Stromal cell of bone marrow (primary cell): ENCODE measurements at places on chromosomes 2 and 18.

DNA sequence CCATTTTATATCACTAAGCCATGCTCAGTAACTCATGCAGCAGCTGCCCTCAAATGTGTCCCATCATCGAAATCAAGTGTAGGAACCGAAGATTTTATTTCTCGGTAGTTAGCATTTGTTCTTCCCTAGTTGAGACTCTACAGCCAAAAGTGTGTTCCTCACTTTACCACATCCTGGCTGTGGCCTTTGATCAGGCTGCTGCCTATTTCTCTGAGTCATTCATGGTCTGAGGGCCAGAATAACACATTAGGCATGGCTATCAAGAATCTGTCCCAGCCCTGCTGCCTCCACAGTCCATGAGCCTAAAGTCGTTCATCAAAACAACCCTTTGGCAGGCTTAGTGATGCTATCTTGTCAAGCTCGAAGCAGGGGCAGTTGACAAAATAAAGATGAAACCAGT is 300.1 kb downstream of the TDRD15 start:
- DNase-seq: no peak

DNA sequence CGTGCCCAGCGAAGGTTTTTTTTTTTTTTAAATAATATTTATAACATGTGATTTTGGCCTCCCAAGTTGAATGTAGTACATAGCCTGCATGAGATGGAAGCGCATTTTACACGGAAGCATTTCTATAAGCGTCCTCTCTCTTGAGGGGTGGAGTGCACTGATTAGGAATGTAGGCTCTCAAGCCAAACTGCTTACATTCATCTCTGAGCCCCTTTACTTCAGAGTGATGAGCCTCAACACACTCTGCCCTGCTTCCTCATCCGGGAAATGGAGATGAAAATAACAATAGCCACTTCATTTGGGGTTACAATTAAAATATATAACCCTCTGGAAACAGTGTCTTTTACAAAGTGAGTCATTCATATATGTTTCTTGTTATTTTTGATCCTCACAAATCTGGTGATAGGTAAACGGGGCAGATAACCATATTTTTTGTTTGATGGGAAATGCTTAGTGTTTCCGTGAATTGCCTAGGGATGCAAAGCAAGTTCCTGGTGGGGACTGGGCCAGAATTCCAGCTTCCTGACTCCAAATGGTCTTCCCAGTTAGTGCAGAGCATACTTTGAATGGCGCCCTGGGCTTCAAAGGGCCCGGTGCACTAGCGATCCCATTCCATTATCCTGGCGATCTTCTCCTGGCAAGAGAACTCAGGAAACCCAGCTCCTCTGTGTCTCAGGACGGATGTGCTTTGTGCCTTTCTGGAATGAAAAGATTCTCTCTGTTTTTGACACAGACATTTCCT is 124.3 kb downstream of the PIEZO2 start:
- DNase-seq: no peak

- no peak for DNase-seq
These were observed 60.9 kb downstream of the RIF1 start for GRCh38 chr2:151470556-151470955.

DNA sequence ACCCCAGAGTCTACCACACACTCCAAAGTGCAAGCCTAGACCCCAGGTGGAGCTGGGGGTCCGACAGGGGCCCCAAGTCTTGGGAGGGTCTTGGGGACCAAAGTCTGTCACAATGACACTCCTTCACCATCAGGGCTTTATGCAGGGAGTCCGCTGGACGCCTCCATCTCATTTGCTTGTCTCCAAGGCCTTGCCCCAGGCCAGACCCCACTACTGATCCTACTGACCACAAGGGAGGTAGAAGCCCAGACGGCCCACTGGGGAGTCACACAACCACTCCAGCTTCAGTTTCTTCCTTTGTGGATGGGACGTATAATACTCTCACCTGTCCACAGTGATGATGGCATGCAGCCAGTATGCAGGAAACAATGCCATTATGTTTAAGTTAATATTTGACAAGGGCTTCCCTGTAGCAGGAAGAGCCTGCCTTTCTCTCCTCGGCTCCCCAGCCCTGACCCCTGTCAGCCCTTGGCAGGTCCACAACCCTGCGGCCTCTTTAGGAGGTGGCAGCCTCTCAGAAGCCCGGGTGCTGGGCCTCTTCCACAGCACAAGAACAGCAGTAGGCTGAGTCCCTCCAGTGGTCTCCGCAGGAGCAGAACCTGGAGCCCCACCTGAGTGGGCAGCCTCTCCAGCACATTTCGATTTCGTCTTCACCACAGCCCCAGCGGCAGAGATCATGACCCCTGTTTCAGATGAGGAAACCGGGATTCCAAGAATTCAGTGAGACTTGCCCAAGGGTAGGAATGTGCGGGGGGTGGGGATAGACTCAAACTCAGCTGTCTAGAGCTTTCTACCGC is 6.5 kb downstream of the BIN1 start:
- no peak for DNase-seq

GRCh38 chr2:36481709-36482108 is 116.3 kb downstream of the FEZ2 start:
- no peak for DNase-seq

- no peak for DNase-seq
These were observed 11.7 kb upstream of the ABCB11 start for GRCh38 chr2:169042856-169043255.

DNA sequence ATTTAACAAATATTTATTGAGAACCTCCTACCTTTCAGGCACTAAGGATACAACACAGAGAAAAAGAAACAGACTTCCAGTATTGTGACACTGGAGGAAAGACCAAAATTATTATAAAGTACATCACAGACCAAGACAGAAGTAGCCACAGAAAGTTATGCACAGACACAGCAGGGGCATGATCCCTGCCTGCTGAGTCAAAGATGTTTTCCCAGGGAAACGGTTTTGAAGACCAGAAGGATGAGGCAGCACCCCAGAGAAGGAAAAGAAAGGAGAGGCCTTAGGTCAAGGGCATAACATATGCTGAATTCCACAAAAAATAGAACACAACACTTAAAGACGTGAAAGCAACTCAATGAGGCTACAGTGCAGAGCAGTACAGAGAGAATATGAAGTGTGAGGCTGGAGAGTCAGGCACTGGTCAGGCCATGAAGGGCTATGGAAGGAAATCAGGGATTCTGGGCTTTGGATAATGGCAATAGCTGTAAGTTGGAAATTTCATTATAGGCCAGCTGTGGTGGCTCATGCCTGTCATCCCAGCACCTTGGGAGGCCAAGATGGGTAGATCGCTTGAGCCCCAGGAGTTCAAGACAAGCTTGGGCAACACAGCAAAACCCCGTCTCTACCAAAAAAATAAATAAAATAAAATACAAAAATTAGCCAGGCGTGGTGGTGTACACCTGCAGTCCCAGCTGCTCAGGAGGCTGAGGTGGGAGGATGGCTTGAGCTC is 8.2 kb downstream of the ADAM17 start:
- DNase-seq: peak; percentile 36

GRCh38 chr2:186614373-186614772 is 24.5 kb downstream of the ITGAV start:
- DNase-seq: no peak

- no peak for DNase-seq
These were observed 389.9 kb downstream of the SOX11 start for GRCh38 chr2:6081955-6082624.

DNA sequence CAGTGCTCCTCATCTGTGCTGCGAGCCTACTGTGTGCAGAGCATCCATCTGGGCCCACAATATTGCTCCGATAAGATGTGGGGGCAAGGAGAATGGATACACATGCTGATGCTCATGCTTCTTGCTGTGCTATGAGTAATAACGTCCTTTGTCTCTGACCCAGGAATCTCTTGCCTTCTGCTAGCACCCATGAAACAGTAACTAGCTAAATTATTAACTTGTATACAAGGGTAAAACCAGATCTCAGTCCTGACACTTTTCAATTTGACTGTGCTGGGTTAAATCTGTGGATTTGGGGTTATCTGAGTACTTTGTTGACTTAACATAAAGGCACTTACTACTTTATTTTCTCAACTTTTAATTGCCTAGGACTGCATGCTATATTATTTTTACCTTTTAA is 357.6 kb downstream of the SLC4A3 start:
- no peak for DNase-seq

DNA sequence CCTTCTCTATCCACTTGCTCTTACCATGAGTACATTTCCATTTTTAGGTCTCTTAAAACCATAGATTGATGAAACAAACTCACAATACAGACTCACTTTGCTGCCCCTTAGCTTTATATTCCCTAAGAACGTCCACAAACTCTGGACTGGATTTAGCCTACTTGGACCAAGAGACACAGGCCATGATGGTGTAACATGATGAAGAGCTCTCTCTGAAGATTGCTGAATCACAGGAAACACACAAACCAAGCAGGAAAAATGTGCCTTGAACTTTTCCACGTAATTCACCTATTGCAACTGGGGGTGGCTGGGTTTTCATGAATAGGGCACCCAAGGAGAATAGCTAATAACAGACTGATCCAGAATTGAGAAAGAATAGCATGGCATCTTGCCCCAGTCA is 201.7 kb upstream of the RBBP8 start:
- no peak for DNase-seq

- DNase-seq: no peak
These were observed 1.0 kb downstream of the SPP2 start for GRCh38 chr2:234051374-234052070.

GRCh38 chr2:147365622-147366021 is 479.2 kb upstream of the ACVR2A start:
- no peak for DNase-seq

- no peak for DNase-seq
These were observed 292.6 kb downstream of the SETBP1 start for GRCh38 chr18:44973282-44973681.

DNA sequence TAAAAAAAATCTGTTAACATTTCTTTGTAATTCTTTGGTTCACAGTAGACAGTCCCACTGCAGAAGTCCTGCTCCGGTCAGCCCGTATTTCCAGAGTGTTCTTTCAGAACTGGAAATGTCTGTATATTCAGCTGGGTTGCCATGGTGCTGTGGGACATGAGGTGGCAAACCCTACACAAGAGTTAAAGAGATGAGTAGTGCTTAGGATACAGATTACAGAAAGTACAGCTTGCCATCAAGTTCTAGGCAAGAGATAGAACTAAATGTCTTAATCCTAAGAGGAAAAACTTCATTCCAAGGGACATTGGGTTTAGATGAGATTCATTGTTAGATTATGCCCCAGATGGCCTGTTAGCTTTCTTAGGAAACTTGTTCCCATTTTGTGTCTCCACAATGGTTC is 60.1 kb downstream of the FMNL2 start:
- DNase-seq: peak; percentile 49

GRCh38 chr2:98483257-98483861 is 38.7 kb downstream of the INPP4A start:
- no peak for DNase-seq

- DNase-seq: no peak
These were observed 103.2 kb downstream of the TCF4 start for GRCh38 chr18:55484773-55485172.

- DNase-seq: no peak
These were observed 53.7 kb upstream of the BIN1 start for GRCh38 chr2:127160676-127161075.

GRCh38 chr2:129396980-129397599 is 582.4 kb upstream of the RAB6C start:
- DNase-seq: peak; percentile 1

DNA sequence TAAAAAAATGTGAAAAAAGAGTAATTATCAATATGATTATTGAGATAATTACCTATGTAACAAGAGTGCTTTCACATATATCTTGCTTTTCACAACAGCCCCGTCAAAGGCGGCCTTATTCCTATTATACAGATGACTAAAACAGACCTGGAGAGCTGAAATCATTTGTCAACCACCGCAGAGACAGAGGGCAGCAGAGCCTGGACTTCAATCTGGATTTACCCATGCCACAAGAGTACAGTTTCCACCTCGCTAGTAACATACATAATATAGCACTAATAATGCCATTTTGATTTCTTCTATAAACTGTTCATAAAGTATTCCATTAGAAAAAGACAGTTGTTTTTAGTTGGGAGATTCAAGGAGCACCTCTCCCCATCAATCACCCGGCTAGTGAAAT is 121.8 kb downstream of the EPB41L3 start:
- no peak for DNase-seq

- no peak for DNase-seq
These were observed 185.1 kb downstream of the MYO5B start for GRCh38 chr18:50009773-50010335.

DNA sequence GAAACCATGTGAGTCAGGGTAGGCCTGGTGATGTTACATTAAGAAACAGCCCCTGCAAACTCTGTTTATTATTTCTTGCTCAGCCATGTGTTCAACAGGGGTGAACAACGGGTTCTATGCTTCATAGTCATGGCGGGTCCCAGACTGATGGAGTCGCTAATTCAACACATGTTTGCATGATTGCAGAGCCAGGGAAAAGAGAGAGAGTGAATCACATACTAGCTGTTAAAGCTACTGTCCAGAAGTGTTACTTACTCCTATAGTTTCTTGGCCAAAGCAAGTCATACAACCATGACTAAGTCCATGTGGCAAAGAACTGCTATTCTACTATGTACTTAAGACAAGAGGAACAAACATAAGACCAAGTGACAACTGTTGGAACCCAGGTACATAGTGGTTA is 241.2 kb upstream of the SKOR2 start:
- no peak for DNase-seq

- DNase-seq: no peak
These were observed 645.3 kb downstream of the NR4A2 start for GRCh38 chr2:155687181-155687580.

- DNase-seq: no peak
These were observed 50.0 kb downstream of the TWIST2 start for GRCh38 chr2:238897911-238898311.
